ENCODE measurements at places on chromosomes 4 and X.

- DNase-seq, result no peak
Observed at GRCh38 chr4:86036736-86037135, 323.1 kb downstream of the MAPK10 start.

DNA sequence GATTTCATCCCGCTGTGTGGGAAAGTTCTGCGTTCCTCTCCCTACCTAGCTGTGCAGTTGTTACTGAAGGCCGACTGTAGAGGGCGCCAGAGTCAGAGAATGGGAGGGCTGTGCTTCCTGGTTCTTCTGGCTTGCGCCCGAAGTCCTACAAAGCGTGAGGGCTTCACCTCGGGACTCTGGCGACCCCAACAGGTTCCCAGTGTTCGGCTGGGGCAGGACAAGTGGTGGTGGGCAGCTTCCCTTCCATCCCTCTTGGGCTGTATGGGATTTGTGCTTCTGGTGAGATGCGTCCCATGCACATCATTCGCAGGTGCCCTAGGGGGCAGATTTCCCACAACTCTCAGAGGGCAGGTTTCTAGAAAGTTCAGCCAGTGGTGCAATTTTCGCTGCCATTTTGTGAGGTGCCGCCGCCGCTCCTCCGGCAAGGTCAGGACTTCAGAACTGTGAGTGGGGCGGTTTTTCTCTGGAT is 27.3 kb downstream of the CT45A1 start:
- DNase-seq, result no peak

DNA sequence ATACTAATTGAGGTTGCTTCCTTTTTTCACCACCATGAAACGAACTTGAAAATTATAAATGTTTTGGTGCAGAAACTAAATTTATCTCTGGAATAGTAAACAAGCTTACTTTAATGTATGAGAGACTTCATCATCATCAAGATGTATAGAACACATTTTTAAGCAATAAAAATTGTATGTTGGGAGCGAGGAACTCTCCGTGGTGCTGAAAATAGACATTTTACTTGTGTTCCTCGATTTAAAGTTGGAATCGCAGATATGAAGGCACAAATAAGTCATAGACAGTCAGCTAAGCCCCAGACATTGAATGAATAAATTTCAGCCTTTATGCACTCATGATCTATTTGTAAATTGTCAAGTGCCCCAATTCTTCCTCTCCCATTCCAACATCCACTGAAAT is 310.7 kb downstream of the STK32B start:
- DNase-seq, result no peak

- no peak for DNase-seq
Observed at GRCh38 chr4:76182463-76182862, 31.2 kb downstream of the SCARB2 start.

GRCh38 chr4:113785781-113786180 is 24.2 kb upstream of the CAMK2D start:
- DNase-seq, result no peak

GRCh38 chr4:168751263-168752225 is 254.7 kb downstream of the PALLD start:
- DNase-seq, result no peak
